ENCODE measurements at places on chromosomes 6 and 20.

DNA sequence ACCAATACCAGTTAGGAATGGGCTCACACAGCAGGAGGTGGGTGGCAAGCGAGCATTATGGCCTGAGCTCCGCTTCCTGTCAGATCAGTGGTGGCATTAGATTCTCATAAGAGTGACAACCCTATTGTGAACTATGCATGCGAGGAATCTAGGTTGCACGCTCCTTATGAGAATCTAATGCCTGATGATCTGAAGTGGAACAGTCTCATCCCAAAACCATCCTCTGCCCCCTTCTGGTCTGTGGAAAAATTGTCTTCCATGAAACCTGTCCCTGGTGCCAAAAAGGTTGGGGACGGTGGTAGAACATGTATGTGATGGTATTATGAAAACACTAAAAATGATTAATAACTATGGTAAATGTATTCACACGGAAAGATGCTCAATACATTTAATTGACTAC, 99.7 kb upstream of the HIVEP1 start:
- no peak for DNase-seq

- no peak for DNase-seq
Observed at GRCh38 chr6:137049095-137049494, 4.3 kb upstream of the IL20RA start.

GRCh38 chr6:33672808-33673207, 38.7 kb downstream of the UQCC2 start:
- DNase-seq, result no peak

DNA sequence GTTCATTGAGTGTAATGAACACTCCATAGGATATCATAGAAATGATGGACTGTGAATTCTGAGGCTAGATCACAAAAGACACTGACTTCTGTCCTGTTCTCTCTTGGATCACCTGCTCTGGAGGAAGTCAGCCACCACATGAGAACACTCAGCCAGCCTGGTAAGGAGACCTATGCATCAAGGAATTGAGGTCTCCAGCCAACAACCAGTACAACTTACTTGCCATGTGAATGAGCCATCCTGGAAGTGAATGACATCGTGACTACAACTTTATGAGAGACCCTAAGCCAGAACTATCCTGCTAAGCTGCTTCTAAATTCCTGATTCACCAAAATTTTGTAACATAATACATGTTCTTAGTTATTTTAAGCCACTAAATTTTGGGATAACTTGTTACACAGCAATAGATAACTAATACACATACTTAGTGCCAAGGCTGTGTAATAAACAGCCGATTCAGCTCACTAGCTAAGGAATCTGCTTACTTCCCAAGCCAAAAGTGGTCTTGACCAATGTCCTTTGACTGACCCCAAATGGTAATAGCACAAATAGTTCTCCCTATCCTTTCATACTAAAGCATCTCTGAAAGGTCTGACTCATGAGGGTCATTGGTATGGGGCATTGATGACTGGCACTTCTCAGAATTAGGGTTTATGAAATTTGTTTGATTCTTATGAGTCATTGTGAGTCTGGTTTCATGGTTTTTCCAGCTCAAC, 6.9 kb upstream of the CTNNBL1 start:
- DNase-seq, result no peak

DNA sequence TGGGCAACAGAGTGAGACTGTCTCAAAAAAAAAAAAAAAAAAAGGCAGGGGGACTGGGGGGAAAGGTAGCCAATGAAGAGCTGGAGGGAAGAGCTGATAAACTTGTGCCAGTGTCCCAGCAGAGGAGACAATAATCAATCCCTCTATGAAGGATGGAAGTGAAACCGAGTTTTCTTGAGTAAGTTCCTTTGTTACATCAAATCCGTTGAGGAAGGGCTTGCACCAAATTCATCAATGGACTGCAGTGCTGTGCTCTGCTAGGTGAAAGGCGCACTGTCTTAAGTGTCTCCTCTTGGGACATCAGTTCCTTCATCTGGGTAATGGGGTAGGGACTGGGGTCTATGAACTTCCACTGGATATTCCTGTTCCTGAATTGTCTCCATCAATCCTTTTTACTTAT, 3.0 kb upstream of the CRIP3 start:
- no peak for DNase-seq

DNA sequence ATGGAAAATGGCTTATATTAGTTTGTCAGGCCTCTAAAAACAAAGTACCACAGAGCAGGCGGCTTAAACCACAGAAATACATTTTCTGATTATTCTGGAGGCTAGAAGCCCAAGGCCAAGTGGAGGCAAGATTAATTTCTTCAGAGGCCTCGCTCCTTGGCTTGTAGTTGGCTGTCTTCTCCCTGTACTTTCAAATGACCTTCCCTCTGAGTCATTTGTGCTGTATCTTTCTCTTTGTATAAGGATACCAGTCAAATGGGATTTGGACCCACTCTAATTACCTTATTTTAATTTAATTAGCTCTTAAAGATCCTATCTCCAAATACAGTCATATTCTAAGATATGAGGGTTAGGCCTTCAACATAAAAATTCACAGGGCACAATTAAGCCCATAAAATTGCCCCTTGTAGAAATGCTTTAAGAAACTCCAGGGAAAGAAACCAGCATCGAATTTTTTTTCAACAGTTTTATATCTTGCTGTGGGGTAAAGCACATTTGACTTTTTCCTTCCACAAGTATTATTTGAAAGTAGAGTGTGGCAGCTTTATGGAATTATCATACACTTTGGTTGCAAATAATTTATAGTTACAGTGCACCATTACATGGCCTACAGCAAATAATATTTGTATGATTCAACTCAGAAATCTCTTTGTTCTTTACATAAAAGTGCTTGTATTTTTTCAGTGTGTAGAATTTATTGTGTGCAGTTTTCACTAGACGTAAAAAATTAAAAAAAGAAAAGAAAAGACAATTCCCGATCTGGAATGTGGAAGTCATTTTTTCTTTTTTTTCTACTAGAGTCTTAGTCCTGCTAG, 706.1 kb downstream of the KIF16B start:
- DNase-seq, result no peak

- DNase-seq, result peak; percentile 70
Observed at GRCh38 chr20:51318058-51318949, 224.2 kb downstream of the NFATC2 start.

DNA sequence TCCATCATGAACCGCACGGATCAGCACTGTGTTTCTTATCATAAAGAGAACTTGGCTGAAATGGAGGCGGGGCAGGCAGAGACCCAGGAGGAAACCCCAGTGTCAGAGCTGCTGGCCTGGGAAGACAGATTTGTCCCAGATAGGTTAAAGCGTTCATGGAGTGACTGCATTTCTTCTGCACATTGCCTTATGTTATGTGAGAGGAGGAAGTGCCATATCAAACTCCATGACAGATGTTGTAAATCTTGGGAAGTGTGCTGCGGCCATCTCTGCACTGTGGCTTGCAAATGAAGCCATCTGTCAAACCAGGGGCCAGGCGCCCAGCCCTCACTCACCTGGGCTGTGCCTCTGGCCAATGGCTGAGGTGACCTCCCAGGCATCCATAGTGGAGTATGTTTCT, 163.0 kb downstream of the SLC24A3 start:
- DNase-seq, result no peak

DNA sequence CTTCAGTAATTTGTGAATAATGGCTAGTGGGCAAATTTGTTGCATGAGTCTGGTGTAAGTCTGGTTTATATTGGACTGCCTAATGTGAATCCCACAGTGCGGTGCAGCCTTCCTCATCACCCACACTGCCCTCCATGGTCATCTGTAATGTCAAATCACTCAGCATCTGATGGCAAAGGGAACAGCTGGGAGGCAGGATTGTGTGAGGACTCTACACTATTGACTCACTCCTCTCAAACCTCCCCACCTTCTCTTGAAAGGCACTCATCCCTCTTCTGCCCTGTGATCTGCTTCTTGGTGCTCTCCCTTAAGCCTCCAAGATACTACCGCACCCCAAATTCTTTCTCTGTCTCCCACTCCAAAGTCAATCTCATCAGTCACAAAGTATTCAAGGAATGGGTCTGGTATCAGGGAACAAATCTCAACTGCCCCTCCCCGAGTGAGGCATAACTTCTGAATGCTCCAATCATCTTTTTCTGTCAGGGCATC, 146.0 kb upstream of the BEND6 start:
- no peak for DNase-seq

- DNase-seq, result peak; percentile 2
Observed at GRCh38 chr20:44073675-44074071, 113.3 kb downstream of the JPH2 start.

- no peak for DNase-seq
Observed at GRCh38 chr20:52747845-52748284, 224.3 kb upstream of the TSHZ2 start.

- DNase-seq, result no peak
Observed at GRCh38 chr6:2855061-2855519, 13.4 kb upstream of the SERPINB1 start.

- no peak for DNase-seq
Observed at GRCh38 chr6:100339574-100340255, 125.0 kb downstream of the SIM1 start.

GRCh38 chr6:6968357-6968730, 139.4 kb upstream of the RREB1 start:
- DNase-seq, result no peak
